ENCODE measurements at places on chromosomes 2 and 18.
A peak's percentile ranks its signal among the peaks of the same experiment; 100 is the strongest.

DNA sequence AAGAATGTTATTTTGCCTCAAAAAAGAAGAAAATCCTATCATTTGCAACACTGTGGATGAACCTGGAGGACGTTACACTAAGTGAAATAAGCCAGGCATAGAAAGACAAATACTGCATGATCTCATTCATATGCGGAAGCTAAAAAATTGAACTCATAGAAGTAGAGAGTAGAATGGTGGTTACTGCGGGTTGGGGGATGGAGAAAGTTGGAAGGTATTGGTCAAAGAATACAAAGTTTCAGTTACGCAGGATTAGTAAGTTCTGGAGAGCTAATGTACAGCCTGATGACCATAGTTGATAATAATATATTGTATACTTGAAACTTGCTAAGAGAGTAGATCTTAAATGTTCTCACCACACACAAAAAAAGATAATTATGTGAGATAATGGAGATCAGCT is 5.0 kb upstream of the GALNT5 start:
- no peak for DNase-seq

DNA sequence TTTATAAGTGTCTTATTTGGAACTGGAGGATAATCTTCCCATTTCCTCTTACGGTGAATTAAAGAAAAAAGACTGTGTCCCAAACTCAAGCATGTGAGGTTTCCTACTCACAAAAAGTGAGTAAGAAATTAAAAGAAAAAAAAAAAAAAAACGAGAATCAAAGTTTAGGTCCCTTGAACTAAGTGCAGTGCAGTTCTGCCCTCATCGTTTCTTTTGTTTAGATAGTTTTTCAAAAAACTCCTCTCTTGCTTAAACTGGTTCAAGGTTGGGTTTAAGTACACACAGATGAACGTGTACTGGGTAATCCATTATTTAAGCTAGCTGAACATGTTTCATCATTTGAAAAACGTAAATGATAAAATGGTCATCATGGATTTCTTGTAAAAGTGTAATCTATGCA is 235.9 kb upstream of the KCNJ3 start:
- DNase-seq = no peak

DNA sequence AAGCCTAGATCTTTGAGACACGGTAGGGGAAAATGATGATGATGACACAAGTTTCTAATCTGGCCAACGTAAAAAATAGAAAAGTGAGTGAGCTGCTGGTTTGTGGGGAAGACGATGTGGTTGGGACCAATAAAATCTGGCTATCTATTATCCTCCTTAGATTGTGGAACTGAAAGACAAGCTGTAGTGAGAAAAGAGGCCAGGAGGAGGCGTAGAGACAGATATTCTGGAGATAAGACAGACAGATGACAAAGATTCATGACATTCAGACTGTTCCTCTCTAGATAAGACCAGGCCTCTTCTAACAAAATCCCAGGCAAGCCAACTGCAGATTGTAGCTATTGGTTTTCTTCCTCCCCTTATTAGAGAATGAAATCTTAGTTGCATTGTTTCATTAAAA is 376.3 kb upstream of the UBE2E3 start:
- DNase-seq = peak; percentile 4

GRCh38 chr2:106156305-106157296 is 37.5 kb downstream of the UXS1 start:
- no peak for DNase-seq

GRCh38 chr2:29518010-29518409 is 402.8 kb downstream of the CLIP4 start:
- no peak for DNase-seq

DNA sequence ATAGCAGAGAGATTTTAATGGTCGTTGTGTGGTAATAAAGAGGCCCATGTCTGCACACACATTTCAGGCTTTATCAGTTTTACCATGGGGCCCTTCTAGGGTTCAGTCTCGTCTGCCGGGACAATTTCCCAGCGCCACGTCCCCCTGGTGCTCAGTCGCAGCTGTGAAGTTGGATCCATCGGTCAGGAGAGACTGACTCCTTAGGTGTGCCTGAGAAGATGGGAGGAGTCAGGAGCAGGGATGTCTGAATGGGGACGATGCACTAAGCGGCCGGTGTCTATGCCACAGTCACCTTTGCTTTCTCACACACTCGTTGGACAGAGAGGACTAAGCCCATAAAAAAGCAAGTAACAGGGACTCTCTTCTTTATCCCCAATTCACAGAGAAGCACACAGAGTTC is 71.4 kb downstream of the TWIST2 start:
- no peak for DNase-seq

DNA sequence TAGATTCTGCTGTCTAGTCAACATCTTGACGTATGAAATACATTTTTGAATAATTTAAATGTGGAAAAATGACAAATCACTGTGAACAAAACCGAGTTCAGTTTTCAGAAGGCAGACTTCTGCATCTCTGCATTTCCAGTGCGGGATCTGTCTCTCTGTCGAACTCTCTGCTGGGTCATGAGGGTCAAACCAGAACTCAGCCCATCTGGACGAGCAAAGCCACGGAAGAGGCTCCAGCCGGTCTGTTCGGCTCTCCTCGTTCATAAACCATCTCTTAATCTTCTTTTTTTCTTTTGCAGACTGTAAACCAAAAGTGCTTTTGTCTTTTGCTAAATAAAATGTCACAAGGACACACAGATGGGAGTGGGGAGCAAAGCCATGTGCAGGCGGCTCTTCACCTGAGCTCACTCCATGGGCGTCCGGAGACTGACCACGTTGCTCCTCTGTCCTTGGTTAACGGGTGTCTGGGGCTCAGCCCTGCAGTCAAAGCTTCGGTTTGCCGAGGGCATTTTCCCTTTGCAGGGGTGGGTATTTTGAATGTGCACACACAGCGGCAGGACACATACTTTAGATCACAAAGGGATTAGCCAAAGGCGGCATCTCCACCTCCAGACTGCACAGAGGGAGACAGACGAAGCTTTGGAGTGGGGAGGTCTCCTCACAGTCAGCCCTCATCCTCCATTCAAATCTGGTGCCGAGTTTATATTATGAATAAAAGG is 737.9 kb upstream of the SALL3 start:
- no peak for DNase-seq

DNA sequence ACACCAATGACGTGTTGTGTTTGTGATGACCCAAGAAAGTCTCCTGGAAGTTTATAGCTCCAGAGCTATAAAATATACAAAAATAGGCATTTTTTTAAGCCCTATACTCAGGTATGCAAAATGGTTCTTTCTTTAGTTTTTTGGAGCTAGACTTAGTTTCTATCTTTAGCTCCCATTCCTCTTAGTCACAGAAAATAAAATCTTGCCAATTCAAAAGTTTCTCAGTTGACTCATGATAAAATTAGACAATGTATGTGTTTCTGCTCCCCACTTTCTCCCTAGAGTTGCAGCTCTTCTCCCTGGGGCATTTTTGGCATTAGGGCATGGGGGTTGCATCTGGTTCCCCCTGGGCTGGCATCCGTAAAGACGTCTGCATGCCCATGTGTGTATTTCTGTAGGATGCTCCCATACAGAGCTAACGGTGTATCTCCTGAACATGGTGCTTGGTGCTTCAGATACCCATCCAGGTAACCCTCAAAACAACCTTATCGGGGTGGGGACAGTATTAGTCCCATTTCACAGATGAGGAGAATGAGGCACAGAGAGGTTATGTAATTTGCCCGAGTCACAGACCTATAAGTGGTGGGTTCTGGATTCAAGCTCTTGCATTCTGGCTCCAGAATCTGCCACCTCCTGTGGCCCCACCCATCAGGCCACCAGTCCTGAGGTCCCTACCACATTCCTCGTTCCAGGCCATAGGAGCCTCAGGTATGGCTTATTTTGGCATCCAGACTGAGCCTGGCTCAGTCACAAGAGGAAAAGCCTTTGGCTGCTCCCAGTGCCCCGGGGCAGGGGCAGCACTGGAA is 43.1 kb upstream of the ASAP2 start:
- no peak for DNase-seq

DNA sequence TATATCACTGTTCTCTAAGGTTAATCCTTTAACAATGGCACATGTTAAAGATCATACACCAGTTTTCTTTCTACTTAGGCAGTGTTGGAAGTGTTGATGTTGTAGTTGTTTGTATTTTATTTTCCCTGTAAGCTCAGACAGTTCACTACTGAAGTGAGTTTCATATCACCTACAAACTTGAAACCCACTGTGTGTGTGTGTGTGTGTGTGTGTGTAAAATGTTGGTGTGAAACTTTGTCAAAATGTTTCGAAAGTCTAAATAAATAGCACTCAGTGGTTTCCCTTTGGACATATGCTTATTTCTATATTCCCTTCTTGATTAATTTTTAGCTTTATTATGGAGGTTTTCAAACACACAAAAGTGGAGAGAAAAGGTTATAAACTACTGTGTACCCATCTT is 79.8 kb upstream of the CAVIN2 start:
- DNase-seq = no peak

DNA sequence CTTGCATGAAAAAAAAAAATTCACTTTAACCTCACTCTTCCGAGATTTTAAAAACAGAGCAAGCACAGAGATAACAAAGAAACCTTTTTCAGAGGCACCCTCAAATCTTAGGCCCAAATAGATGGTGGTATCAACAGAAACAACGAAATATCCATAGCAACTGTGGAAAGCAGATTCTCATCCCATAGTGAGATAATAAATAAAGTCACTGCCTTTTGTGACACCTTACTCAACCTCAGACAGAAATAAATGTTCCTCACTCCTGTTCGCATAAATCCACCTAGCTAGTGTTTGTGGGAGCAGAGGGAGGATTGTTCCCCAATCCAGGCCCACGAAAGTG is 60.9 kb upstream of the RTN4 start:
- no peak for DNase-seq

DNA sequence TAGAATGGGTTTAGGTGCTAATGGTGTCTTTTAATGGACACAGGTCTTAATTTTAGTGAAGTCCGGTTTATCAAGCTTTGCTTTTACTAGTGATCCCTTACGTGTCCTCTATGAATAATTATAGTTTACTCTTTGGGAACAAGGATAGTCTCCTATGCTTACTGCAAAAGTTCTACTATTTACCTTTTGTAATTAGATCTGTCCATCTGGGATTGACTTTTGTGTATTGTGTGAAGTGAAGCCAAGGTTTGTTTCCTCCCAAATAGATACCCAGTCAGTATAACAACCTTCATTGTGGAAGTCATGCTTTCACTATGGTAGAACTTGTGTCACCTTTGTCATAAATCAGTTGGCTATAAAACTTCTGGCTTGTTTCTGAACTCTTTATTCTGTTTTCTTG is 740.9 kb upstream of the CRIM1 start:
- DNase-seq = no peak

- no peak for DNase-seq
Measured at GRCh38 chr18:32889615-32890593, 117.1 kb upstream of the KLHL14 start.

DNA sequence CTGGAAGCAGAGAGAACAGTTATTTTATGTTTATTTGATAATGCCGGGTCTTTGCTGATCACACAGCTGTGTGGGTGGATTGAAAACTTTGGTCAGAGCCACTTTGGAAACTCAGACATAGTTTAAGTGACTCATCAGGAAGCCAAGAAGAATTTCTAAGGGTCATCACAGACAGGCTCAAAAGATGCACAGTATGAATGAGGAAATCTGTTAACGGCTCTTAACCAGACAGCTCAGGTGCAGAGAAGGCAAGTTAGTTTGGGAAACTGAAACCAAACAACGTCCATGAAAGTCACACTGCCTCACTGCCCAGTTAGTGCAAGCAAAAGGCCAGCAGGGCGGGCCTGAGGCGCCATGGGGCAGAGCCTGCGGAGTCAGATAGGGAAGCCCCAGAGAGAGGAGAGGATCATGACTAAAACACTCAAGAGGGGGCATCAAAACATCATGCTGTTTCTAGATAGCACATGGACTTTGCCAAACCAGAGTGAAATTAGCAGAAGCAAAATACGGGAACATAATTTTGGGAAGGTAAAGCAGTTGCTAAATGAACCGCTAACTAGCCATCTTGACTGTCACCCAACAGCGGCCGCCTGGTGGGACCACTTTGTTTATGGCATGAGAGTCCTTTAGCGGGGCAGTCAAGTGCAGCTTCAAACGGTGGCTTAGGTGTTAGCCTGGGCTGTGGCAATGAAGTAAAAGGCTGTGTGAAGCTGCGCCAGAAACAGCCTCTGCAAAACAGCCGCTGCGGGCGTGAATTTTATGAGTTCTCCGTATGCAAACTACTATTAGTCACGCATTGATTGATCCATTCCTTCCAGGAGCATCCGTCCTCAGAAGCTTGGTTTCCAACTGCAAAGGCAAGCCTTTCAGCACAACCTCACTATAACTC is 101.2 kb downstream of the KCTD18 start:
- DNase-seq = no peak

- DNase-seq = no peak
Measured at GRCh38 chr2:134011936-134012586, 241.8 kb upstream of the MGAT5 start.

DNA sequence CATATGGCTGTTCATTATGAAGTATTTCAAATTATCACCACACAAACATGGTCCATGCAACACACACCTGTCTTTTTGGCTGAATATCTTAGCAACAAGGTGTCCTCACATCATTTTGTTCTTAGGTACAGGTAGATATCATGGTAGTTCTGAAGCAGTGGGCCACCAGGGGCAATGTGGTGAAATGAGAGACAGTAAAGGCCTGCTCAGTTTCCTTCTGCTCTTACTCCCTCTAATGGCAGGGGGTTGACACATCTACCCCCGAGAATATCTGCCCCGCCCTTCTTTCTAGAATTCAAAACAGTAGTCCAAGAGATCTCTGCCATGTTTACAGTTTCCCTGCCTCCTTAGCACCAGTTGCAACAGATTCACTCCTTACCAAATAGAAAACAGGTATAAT is 147.0 kb upstream of the KLHL14 start:
- no peak for DNase-seq

DNA sequence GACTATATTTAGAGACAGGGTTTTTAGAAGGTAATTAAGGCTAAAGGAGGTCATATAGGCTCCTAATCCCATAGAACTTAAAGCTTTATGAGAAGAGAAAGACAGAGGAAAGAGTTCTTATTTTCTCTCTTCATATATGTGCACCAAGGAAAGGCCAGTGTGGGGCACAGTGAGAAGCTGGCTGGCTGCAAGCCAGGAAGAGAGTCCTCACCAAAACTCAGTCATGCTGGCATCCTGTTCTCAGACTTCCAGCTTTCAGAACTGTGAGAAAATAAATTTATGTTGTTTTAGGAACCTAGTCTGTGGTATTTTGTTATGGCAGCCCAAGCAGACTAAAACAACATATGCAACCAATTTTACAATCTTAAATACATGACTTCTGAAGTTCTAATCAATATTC is 31.5 kb upstream of the ATIC start:
- no peak for DNase-seq

Measured in stimulated activated CD4-positive, alpha-beta T cell treated with anti-CD3 and anti-CD28 coated beads, Interleukin-4, amount 100 ng/mL, for 24 hours (primary cell).